Activated CD4-positive, alpha-beta T cell treated with anti-CD3 and anti-CD28 coated beads for 48 hours (primary cell): ENCODE measurements at places on chromosomes 3 and 15.

- no peak for DNase-seq
These were observed 482.4 kb upstream of the SGO1 start for GRCh38 chr3:20668411-20668810.

DNA sequence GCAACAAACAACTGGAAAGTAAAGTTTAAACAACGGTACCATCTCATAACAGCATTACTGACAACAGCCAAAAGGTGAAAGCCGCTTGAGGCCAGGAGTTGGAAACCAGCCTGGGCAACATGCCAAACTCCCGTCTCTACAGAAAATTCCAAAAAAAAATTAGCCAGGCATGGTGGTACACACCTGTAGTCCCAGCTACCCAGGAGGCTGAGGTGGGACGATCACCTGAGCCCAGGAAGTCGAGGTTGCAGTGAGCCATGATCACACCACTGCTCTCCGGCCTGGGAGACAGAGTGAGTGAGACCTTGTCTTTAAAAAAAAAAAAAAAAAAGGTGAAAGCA lies 4.4 kb downstream of the TNK2 start:
- no peak for DNase-seq

- DNase-seq = no peak
These were observed 180.3 kb downstream of the ABHD5 start for GRCh38 chr3:43870844-43871626.

DNA sequence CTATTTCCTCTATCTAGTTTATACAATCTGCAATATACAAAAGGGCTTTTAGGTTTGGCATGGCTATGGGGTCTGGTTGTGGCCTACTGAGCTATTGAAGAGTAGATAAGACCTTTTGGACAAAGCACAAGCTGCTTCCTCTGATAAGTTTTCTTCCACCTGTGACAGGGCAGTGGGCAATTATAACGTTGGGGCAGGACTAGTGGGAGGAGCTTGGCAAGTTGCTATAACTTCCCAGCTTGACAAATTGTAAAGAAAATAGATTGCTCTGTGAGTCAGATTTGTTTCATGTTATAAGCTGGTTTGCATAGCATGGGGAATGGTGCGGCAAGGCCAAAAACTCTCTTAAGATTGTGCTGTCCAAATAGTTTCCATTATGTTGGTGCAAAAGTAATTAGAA lies 64.9 kb downstream of the SLC7A14 start:
- no peak for DNase-seq

GRCh38 chr15:77696871-77697270 lies 64.2 kb upstream of the LINGO1 start:
- DNase-seq = no peak

GRCh38 chr15:84863565-84864443 lies 20.7 kb upstream of the SLC28A1 start:
- DNase-seq = no peak

GRCh38 chr15:52466134-52466701 lies 62.5 kb downstream of the MYO5A start:
- peak; percentile 73 for DNase-seq

GRCh38 chr3:124663690-124664089 lies 66.6 kb upstream of the UMPS start:
- no peak for DNase-seq

- no peak for DNase-seq
These were observed 103.7 kb downstream of the PDZRN3 start for GRCh38 chr3:73520931-73521461.

- no peak for DNase-seq
These were observed 71.9 kb downstream of the ANXA2 start for GRCh38 chr15:60325905-60326304.

GRCh38 chr3:170007031-170007663 lies 30.6 kb upstream of the GPR160 start:
- peak; percentile 50 for DNase-seq

DNA sequence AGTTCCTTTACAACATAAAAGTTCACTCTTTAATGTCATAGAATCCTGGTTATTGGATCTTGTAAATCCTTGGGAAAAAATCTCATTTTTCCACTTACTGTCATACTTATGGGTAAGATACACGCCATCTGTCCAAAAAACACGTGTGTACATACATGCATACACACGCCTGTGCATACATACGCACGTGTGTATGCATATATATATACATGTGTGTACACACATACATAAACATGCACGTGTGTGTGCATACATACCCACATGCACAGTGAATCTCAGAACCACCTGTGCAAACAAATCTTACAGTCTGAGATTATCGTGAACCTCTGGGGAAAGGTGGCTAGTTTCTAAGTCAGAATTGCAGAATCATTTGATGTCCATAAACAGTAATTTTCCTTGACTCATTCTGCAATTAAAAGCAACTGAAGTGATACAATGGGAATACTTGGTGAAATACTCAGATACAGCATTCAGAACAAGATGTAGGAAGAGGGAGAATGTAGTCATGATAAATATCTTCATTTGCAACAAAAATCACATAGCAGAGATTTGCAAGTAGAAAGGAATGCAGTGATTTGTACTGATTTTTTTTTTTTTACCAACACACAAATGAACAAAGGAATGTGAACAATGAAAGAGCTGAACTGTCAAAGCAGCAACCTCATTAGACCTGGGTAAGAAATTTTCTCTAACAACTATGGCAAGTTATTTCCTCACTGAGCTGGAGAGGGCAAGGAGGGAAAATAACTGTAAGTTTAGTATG lies 160.6 kb upstream of the POU1F1 start:
- DNase-seq = no peak

DNA sequence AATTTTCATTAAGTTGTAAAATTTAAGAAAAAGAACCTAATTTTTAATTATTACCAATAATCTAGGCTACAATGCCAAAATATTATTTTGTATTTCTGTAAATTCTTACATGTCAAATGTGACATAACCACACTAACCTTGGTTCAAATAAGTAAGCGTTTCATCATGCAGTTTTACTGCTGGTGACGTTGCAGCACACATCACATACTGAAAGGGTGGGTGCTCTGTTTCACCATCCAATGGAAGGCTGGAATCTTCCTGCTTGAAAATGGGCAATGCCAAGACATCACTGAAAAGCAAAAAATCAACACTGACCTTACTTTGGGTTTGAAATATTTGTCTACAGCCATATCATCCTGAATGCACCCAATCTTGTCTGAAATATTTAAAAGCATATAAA lies 14.8 kb downstream of the UBP1 start:
- DNase-seq = no peak

GRCh38 chr3:134795746-134796280 lies 753 bp downstream of the EPHB1 start:
- no peak for DNase-seq

DNA sequence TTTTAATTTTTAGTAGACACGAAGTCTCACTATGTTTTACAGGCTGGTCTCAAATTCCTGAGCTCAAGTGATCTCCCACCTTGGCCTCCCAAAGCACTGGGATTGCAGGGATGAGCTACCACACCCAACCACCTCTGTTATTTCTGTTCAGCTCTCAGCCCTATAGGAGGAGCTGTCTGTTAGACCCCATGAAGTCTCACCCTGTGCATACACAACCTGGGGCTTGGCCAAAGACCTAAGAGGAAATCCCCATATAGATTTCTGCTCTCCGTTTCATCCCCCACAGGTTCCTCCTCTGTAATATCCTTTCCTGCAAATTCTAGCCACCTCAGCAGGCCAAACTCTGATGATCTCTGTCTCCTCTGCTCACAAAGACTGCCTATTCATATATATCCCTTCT lies 56.6 kb upstream of the CTDSPL2 start:
- DNase-seq = no peak

DNA sequence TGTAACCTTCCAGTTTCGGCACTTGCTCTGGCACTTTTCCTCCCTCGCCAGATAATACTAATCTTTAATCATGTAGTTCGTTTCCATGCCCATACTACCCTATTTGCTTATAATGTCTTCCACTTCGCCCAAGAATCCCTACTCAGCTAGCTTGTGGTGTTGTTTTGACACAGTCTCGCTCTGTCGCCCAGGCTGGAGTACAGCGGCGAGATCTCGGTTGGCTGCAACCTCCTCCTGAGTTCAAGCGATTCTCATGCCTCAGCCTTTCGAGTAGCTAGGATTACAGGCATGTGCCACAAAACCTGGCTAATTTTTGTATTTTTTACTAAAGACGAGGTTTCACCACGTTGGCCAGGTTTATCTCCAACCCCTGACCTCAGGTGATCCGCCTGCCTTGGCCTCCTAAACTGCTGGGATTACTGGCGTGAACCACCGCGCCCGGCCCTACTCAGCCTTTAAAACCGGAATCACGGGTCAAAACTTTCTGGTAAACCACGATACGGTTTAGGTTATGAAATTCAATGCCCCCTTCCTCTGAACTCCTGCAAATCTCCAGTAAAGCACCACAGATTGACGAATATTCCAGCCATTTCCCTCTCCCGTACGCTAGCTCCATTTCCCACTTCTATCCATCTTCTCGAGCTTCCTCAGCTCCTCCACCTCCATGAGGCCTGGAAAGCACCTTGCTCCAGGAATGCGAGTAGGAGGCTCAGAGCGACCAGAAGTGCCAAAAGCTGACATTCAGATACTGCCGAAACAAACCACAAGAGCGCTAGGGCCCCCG lies 878 bp upstream of the RAD51 start:
- peak; percentile 27 for DNase-seq

- no peak for DNase-seq
These were observed 17.7 kb downstream of the MCF2L2 start for GRCh38 chr3:183410759-183411158.

GRCh38 chr15:67175643-67176071 lies 78.8 kb downstream of the AAGAB start:
- DNase-seq = peak; percentile 47

DNA sequence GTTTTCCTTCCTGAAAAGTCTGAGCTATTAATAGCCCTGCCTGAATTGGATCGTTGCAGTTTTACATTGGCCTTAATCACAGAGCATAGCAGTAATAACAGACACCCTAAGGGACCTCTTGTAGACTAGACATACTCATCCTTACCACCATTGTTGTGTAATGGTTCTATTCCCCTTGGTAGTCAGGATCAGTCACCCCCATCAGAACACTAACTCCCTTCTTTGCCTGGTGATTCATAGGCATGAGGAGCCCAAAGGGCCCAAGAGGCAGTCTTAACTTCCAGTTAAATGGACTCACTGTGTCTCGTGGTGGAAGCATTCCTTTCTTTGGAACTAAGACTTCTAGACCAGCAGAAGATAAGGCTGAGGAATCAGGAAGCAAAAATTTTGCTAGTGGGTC lies 20.2 kb downstream of the CGGBP1 start:
- no peak for DNase-seq

DNA sequence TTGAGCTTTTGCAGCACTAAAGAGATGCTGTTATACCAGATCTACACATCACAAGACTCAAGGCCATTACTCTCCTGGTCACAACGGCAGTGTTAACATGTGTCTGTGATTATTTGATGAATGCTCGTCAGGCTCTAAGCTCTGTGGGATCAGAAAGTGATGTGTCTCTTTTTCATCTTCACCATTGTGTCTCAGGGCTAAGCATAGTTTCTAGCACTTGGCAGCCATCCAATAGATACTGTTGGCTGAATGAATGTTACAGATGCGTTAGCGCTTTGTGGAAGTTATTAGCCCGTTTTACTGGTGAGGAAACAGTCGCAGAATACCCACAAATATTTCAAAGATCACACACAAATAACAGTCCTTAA lies 1.2 kb upstream of the FAM81A start:
- DNase-seq = no peak

DNA sequence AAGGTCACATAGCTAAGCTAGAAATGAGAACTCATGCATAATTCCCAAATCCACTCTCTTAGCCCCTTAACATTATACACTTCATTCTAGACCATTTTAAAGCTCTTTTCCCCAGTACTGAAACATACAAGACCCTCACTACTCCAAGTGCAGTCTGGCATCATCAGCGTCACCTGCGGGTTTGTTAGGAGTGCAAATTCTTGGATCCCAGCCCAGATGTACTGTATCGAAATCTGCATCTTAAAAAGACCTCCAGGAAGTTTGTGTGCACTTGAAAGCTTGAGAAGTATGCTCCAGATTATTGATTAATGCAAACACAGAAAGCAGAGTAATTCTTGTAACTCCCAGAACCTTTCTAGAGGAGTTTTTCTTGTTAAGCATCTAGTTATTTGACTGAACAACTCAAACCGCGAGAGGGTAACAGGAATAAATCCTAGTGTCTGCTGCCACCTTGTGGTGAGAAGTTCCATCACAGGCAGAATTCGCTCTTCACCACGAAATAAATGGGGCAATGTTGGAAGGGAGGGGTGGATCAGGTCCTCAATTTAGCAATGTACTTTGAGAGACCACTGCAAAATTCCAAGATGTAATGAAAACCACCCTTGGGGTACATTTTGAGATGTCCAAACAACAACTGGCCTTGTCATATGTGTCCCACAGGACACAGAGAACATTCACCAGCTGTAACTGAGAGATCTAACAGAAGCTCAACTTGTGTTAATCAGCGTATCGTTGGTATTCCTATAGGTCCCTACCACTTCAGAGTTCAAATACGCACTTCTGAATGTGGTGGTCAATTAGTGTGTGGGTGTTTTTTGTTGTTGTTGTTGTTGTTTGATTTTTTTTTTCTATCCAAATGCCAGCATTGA lies 583 bp upstream of the C3orf49 start:
- peak; percentile 69 for DNase-seq

GRCh38 chr3:172859041-172859440 lies 108.5 kb downstream of the ECT2 start:
- DNase-seq = no peak

- DNase-seq = no peak
These were observed 74.1 kb upstream of the SYN2 start for GRCh38 chr3:11930084-11930483.

DNA sequence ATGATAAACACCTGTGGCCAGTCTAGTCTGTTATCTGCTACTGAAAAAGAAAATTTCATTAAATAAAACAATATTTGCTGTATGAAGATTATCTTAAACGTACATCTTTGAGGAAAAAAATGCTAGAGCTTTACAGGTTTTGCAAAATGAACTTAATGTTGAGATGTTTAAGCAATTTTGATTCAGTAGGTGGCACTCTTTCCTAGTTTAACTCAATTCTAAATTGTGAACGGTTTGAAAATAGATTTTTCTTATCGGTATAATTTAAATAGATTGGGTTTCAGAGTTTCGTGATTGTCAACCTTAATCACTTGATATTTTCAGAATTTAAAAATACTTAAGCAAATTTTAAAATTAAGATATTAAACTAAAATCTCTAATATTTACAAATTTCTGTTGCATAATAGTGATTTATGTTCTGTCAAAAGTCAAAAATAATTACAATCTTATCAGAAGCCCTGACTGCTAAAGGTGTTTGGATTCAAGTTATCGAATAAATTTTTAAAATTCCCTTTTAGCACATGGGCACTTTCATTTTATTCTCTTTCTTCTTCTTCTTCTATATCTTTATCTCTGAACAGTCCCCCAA lies 7.0 kb upstream of the RNF111 start:
- DNase-seq = no peak

DNA sequence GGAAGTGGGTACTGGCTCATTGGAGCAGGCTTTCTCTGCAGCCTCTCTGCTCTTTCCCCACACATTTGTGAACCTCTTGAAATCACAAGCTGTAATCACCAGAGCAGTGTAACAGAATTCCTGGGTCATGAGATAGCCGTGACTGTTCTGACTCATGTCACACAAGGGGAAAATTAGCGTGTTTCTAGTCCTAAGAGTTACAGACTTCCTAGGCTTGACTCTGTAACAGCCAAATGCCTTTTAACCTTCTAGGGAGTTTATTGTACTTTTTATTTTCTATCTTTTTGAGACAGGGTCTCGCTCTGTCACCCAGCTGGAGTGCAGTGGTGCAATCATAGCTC lies 54.7 kb upstream of the TRAK1 start:
- DNase-seq = no peak
